ENCODE measurements at places on chromosomes 16 and 17.

DNA sequence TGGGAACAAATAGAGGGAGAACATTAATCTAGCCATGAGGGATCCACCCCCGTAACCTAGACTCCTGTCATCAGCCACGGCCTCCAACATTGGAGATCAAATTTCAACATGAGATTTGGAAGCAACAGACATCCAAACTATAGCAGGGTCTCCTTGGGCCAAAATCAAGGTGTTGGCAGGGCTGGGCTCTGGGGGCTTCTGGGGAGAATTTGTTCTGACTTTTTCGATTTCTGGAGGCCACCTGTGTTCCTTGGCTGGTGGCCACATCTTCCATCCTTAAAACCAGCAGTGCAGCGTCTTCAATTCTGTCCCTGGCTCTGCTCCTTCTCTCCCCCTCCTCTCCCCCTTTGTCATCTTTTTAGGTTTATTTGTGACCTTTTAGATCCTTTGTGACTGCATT lies 546.2 kb downstream of the WWOX start:
- DNase-seq: no peak

GRCh38 chr17:55694286-55694910 lies 28.3 kb downstream of the TMEM100 start:
- no peak for DNase-seq

DNA sequence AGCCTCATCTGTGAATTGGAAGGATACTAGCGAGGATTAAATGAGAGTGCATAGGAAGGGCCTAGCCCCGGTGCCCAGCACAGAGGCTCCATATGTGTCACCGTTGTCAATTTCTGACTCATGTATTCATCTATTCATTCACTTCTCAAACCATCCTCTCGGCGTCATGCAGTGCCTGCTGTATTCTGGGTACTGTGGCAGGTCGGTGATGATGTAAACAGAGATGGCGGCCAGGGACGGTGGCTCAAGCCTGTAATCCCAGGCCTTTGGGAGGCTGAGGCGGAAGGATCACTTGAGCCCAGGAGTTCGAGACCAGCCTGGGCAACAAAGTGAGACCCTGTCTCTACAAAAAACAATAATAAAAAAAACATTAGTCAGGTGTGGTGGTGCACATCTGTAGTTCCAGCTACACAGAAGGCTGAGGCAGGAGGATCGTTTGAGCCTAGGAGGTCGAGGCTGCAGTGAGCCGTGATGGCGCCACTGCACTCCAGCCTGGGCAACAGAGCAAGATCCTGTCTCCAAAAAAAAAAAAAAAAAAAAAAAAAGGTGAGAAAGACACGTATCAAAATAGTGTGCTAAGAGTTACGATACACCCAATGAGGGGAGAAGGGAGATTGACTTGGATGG lies 4.3 kb upstream of the PPP1R1B start:
- no peak for DNase-seq

- no peak for DNase-seq
Observed at GRCh38 chr17:31225831-31226230, 71.2 kb downstream of the OMG start.

GRCh38 chr16:53166099-53166498 lies 111.3 kb downstream of the CHD9 start:
- DNase-seq: no peak

GRCh38 chr16:23826528-23827045 lies 9.2 kb upstream of the PRKCB start:
- DNase-seq: no peak

- DNase-seq: no peak
Observed at GRCh38 chr17:63316100-63316499, 130.0 kb downstream of the CYB561 start.
